ENCODE measurements at places on chromosomes 12 and 14.

DNA sequence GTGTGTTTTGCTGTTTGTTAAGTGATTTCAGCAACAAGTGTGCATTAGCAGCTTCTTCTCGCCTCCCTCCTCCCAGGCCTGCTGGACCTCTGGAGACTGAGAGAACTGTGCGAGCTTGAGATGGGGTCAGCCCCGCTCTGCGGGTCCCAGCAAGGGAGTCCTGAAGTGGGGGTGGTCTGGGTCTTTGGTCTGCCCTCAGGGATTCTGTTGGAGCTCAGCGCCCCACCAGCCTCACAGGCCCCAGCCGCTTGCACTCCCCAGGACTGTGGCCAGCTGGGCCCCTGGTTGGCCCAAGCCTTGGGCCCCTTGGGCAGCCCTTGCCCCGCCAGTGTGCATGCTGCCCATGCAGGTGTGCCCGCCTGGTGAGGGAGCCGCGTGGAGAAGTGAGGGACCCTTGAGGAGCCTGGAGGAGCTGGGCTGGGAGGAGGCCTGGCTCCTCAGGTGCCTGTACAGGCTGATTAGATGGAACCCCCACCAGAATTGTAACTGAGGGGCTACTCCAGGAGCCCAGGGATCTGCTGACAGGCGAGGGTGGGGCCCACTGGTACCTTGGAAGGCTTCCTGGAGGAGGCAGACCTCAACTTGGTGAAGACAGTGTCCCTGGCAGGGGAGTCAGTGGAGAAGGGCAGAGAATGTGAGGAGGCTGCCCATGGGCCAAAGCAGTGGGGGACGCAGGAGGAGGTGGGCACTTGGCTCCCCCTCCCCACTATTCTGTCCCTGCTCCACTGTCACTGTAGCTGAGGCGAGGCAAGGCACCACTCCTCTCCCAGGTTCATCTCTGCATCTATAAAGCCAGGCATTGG is 56.7 kb downstream of the BEGAIN start:
- DNase-seq: no peak

GRCh38 chr12:42767998-42768397 is 178.5 kb upstream of the PRICKLE1 start:
- DNase-seq: no peak

DNA sequence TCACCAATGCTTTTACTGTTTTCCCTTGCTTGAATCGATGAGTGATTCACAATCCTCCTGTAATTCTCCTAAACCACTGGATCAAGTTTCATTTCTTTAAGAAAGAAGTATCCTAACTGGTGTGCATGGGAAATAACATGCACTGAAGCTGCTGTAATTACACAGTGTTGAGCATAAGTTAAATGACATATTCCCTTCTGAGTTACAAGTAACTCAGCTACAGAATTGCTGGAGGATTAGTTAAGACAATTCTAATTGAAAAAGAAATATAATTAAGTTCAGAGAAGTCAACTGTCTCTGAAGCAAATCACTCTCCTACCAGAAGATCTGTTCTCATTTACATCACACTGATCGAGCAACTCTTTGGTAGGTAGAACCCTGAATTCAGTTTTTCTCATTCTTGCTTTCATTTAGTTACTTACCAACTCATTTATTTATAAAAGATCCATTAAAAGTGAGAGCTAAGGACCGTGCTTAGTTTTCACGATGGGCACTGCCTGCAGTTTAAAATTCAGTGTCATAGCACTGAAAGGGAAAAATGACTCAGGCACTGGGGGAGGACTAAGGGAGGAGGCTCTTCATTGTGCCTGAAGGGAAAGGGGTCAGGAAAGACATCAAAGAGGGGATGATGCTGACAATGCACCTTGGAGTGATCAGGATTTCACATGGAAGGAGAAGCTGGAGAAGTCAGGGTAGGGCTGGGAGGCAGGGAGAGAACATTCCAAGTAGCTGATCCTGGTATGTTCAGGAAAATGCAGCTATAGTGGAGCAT is 327.2 kb downstream of the EMP1 start:
- no peak for DNase-seq

GRCh38 chr12:70609739-70610491 is 27.3 kb downstream of the PTPRB start:
- DNase-seq: no peak

DNA sequence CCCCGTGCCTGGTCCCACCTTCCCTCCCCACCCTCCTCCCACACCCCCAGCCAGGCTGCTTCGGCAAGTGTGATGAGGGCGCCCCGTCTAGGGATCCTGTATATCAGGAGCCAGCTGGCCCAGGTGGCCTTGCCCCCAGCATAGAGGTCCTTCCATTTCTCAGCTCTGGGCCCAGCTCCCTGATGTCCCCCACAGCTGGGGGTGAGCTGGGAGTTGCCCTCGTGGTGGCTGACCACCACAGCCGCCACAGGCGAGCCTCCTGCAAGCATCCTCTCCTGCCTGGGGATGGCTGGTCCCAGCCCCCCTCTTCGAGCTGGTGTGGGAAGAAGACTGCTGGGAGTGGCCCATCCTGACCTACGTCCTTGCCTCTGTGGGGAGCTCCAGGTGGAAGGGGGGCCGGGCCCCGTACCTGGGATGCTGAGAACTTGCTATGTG is 7.4 kb downstream of the ASPG start:
- DNase-seq: no peak

DNA sequence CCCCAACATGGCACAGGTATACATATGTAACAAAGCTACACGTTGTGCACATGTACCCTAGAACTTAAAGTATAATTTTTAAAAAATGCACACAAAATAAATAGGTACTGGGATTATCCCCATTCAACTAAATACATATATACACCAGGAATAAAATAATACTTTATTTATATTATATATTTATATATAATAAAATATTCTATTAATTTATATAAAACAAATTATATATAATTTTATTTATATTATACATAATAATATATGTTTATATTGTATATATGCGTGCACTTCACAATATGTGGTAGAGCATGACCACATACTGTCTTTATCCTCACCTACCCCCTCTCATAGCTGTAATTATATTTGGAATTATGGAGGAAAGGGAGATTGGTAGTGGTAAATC is 119.1 kb upstream of the TMEM260 start:
- DNase-seq: no peak

DNA sequence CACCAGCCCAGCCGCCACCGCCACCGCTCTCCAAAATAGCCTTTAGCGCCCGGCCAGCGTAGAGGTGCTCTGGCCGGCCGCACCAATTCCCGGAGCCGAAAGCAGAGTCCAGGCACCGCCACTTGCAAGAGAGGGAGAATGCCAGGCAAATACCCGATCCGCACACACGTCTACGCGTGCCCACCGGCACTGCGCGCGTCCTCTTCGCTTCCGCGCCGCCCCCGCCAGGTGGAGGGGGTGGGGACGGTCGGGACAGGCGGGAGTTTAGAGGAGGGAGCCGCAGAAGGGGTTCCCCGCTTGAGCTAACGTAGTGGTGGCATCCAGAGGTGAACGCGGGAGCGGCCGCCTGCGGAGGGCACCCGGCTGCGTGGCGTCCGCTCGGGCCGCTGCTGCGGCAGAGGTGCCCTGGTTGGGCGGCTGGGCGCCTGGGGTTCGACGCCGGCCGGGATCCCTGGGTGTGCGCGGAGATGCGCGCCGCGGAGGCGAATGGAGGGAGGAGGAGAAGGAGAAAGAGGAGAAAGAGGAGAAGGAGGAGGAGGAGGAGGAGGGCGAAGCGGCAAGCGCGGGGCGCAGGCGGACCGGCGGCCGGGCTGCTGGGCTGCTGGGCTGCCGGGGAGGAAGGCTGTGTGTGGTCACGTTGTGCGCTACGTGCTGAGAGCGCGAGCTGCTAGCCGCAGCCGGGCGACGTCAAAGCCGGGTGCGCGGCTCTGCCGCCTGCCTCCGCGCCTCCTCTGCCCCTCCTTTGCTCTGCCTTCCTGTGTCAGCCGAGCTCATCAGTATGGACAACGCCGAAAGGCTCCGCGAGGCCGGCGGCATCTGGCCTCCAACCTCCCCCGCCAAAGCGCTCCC is at the start of gene MDGA2:
TSS of gene MDGA2 (minus strand) at position 140 of the 849 bp plus-strand sequence.
- DNase-seq: no peak

DNA sequence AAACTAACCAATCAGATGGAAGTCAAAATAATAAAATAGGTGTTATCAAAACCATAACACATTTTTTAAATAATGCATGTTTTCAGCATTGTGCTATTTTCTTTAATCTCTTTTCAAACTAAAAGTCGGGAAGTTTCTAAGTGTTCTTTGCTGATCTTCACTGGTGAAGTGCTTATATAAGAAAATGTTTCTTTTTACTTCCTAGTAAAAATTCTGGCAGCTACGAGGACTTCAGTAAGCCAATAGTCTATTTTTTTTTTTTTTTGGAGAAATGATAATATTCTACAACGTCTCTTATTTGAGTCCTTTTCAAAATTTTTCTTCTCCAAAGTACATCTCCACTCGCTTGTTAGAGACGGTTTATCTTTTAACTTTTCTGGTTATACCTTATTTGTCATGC is 448.0 kb downstream of the SLC6A15 start:
- no peak for DNase-seq

- DNase-seq: no peak
Measured at GRCh38 chr12:88746386-88746785, 166.1 kb upstream of the KITLG start.

DNA sequence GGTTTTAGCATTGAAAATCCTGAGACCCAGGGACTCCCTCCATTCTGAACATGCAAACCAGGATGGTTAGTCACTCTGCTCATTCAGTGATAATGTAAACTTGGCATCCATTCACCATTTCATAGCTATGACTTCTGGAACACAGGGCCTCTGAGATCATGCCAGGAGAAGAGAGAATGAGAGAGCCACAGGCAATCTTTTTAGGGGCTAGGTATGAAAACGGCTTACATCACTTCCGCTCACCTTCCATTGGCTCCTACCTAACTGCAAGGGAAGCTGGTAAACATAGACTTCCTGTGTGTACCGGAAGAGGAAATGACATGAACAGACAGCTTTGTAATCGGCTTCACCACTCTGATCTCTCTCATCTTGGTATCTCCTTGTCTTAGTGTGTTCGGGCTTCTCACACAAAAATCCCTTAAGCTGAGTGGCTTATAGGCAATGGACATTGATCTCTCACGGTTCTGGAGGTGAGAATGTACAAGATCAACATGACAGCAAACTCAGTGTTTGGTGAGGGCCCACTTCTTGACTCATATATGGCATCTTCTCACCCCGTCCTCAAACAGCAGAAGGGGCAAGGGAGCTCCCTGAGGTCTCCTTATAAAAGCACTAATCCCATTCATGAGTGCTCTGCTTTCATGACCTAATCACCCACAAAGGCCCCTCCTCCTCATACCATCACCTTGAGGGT is 465.9 kb upstream of the TBX3 start:
- no peak for DNase-seq

DNA sequence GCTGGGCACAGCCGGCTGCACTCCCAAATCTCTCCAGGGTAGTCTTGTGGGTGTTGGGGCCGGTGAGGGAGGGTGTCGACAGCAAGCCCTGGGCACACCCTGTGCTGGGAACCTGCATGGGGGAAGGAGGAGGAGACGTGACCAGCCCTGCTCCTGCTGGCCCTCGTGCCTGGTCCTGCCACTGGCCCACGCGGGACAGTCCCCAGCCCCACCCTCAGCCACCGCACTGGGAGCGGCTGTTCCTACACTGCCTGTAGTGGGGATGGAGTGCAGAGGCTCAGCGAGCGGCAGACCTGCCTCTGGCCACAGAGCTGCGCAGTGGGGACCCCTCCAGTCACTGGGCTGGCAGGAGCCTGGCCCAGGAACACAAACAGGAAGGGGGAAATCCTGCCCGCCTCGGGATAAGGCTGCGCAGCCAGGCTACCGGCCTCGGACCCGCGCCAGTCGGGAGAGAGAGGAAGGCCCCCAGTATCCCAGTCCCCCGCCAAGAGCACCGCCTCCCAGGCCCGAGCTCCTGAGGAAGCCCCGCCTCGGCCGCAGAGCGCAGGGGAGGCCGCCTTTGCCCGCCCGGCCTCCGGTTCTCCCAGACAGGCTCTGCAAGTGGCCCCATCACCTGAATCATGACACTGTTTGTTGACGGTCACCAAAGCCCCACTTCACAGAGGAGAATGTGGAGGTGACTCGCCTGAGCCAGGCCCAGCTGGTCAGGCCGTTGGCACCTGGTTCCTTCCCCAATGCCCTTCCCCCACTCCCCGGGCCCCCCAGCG is 10.6 kb downstream of the AHNAK2 start:
- DNase-seq: no peak

- DNase-seq: no peak
Measured at GRCh38 chr12:132143336-132144071, 615 bp downstream of the DDX51 start.

DNA sequence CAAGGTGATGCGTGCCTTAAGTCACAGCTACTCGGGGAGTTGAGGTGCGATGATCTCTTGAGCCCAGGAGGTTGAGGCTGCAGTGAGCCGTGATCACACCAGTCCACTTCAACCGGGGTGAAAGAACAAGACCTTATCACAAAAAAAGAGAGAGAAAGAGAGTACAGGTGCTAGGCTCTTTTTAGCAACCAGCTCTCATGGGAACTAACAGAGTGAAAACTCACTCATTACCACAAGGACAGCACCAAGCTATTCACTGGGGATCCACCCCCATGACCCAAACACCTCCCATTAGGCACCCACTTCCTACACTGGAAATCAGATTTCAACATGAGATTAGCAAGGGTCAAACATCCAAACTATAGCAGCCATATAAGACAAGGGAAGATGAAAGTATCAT is 164.2 kb downstream of the NDUFA12 start:
- no peak for DNase-seq

DNA sequence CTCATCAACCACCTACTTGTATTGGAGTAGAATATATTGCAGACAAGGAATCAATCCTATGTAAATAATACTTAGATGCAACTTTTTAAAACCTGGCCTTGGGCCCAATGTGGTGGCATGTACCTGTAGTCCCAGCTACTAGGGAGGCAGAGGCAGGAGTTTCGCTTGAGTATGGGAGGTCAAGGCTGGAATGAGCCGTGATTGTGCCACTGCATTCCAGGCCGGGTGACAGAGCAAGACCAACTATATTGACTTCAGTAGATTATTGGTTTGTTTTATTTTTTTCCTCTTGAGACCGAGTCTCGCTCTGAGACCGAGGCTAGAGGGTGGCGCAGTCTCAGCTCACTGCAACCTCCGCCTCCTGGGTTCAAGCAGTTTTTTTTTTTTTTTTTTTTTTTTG is 3.6 kb downstream of the LARP4 start:
- no peak for DNase-seq

All from stimulated activated CD4-positive, alpha-beta T cell treated with anti-CD3 and anti-CD28 coated beads, Interleukin-1b, Interleukin-23, amount 100 ng/mL, for 1 hour (primary cell).